ENCODE measurements at places on chromosomes 5 and 9. TPM values are rescaled to one million over a fixed set of nuclear protein-coding genes. Genes with fewer than 3 reads are reported as not detected.

DNA sequence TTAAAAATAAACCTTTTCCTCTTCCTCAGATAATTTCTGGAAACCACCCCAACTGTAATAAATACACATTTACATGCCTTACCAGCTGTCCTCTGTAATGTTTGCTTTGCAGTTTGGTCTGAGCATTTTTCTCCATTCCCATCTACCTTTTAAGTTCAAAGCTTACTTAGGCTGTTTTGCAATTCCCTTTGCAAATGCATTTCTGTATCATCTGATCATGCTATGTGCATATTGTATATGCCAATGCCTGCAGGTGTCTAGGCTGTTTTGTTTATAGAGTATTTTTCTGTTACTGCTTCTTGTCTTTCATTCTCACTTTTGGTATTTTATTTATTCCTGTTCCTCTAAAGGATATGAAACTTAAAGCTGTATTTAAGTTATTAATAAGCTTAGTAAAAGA is 86.3 kb downstream of the SLC44A1 start:
- DNase-seq, result no peak

DNA sequence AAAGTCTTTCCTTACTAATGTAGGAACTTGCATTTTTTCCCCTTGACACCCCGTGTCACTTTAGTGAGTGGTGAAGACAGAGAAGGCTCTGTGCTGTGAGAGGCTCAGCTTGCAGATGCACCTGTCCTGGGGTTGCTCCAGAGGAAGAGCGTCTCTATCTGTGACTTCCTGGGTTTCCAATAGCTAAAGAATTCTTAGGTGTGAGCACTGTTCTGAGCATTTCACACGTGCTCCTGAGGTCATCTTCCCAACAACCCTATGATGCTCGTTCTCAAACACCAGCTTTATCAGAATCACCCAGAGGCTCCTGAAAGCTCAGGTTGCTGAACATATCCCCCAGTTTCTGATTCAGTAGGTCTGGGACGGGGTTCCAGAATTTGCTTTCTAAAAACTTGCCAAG is 6.4 kb upstream of the CTSV start:
- no peak for DNase-seq

DNA sequence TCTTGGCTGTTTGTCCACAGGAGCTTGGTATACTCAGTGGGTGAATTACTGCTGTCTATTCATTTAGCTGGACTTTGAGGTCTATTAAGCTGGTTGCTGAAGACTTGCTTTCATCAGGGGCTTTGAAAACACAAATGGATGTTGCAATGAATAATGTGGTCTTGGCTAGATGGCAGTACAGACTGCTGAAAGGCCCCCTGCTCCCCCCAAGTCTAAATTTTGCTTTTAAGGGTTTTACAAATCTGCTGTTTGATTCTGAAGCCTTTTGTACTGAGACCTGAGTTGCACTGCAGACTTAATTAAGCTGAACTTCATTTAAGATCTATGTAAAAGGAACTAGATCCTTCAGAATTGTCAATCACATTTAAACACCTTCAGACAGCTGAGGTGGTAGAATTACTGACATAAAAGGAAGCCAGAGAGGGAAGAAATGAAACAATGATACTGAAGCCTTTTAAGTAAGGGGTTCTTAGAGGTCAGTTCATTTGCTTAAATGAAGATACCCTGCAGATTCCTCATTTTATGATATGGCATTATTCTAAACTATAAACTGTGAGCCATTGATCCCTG is 37.3 kb downstream of the KCTD16 start:
- no peak for DNase-seq

DNA sequence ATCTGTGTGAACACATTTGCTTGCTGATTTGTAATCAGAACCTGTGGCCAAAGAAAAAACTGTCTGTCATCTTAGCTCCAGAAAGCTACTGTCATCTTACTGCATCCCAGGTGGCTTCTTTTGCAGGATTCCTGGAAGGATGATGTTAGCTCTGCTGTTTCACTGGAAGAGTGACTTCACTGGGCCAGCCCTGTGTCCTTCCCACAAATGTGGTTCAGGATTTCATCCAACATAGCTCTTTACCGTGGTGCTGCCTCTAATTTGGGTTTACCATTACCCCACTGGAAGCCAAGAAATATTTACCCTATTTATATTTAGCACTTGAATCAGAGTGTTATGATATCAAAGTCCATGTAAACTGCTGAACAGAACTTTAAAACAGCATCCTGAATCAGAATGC is 501.0 kb downstream of the GADD45G start:
- no peak for DNase-seq

DNA sequence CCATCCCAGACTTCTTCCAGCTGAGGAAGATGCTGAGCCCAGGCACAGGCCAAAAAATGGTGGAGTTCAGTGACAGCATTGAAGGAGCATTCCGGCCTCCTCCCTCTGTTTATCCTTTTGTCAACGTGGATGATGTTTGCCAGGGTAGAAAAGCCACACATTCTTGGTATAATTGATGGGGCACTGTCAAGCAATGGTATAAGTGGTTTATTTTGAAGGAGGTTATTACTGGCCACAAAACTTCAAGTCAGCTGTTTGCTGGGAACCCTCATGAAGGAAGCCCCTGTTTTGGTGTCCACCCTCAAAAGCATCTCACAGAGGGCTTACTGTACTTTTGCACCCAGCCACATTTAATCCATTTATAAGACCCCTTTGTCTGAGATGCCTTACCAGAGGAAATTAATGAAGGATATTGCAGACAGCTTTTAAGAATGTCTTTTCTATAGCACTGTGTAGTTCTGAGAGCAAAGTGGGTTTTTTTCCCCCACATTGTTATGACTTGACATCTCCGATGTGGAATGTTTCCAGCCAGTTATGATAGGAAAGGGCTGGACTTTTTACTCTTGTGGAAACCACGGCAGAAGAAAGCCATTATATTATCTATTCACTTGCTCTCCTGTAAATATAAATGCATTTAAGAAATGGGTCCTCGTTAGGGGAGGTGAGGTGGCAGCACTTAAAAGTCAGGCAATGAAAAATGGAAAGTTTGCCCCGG is 95.5 kb upstream of the SPATA31D4 start:
- DNase-seq, result no peak

GRCh38 chr5:1094670-1095190 is 17.1 kb downstream of the SLC12A7 start:
- DNase-seq, result no peak

GRCh38 chr5:133992429-133993155 is 12.2 kb downstream of the VDAC1 start:
- DNase-seq, result no peak

DNA sequence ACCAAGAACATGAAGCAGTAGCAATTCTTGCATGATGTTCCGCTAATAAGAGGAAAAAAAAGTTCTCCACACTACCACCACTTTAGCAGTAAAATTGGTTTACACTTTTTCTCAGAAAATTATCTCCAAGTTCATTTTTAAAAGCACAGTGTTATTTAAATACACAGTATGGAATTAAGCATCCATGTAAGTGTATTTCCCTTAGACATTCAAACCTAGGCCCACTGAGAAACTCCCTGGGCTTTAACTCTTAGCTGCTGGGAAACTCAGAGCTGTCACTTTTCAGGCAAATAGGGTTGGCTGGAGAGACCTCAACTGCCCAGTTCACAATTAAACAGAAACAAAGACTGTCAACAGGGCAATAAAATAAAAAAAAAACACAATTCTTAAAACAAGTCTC is 2.7 kb downstream of the GNAQ start:
- DNase-seq, result no peak

- no peak for DNase-seq
Measured at GRCh38 chr9:110825950-110826349, 157.4 kb downstream of the MUSK start.

DNA sequence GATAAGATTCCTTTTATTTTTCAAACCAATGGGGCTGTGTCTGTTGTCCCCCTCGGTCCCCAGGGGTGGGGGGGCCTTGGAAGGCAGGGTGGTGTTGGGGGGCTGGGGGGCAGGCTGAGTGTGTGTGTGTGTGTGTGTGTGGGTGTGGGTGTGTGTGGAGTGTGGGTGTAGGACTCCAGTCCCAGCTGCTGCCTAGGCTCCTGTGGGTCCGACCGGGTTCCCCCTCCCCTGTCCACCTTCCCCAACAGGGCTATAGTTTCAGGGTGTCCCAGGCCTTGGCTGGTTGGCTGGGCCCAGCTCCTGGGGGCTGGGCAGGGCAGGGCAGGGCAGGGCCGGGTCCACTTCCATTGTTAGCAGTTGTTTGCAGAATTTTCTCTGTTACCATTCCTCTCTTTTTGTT is 2.1 kb upstream of the NFX1 start:
- DNase-seq, result no peak

DNA sequence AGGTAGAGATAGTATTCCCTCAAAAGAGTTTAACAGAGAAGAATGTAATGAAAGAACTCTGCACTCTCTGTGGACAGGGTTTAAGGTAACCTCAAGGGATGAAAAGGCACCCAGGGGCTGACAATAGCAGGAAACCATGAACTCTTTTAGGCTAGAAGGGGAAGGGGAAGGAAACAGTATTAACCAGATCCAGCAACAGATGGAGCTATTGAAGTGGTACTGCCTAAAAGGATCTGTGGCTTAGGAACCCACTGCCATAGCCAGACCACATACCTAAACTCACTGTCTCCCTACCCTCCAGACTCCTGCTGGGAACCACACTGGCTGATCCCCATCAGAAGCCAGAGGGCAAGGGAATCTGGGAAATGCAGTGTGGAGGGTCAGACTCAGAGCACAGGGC is 35.5 kb downstream of the PLGRKT start:
- no peak for DNase-seq

DNA sequence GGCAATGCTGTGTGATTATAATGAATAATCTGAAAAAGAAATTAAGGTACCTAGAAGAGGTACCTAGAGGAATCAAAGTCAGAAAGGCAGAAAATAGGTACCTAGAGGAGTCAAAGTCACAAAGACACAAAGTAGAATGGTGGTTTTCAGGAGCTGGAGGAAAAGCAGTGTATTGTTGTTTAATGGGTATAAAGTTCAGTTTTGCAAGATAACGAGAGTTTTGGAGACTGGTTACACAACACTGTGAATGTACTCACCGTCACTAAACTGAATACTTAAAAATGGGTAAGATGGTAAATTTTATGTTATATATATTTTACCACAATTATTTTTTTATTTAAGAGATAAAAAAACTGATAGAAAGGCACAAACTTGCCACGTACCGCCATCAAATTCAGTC is 57.0 kb downstream of the FBXL17 start:
- no peak for DNase-seq

GRCh38 chr9:121267689-121268597 is at the start of gene GSN:
TSS of gene GSN (plus strand) at chr9:121268162. CDS start at chr9:121301972, 33,810 bp downstream.
- peak; percentile 87 for DNase-seq

DNA sequence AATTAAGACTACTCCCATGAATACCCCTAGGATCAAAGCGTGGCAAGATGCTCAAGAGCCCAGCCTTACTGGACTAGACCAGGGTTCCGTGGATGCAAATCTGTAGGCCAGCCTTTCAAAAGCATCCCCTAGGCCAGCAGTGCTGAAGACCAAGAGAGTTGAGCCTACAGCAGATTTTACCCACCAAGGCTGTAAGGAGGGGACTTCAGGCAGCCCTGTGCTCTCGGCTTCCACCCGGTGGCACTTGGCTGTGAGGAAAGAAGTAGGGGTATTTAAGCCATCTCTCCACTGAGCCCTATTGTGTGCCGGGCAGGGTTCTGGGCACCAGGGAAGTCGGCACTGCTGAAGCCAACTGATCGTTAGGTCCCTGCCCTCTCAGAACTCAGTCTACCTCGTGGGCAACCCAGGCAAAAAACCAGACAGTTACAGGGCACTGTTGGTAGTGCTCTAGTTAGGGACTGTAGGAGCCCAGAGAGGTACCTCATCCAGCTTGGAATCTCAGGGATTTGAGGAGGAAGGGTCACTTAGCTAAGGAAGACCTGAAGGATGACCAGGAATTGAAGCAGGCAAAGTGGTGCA is 25.5 kb downstream of the TCF7 start:
- no peak for DNase-seq

- DNase-seq, result no peak
Measured at GRCh38 chr5:103211576-103212561, 46.7 kb upstream of the MACIR start.

- no peak for DNase-seq
Measured at GRCh38 chr5:148831590-148832565, 5.5 kb downstream of the ADRB2 start.

DNA sequence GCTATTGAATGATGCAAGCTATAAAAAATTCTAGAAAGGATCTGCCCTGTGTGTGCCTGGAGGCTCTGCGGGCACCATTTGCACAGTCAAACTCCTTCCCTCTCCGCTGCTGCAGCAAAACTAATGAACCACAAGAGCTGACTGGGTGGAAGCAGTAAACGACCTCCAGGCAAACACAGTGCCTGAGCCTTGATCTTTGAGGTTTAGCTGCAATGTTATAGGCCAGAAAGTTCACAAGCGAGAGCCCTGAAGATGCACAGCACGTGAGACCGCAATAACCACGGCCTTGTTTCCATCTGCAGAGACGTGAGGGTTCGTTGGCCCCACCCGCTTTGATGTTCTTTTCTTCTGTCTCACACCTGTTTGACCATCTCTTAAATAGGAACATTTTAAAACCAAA is 69.2 kb upstream of the S1PR3 start:
- DNase-seq, result no peak

DNA sequence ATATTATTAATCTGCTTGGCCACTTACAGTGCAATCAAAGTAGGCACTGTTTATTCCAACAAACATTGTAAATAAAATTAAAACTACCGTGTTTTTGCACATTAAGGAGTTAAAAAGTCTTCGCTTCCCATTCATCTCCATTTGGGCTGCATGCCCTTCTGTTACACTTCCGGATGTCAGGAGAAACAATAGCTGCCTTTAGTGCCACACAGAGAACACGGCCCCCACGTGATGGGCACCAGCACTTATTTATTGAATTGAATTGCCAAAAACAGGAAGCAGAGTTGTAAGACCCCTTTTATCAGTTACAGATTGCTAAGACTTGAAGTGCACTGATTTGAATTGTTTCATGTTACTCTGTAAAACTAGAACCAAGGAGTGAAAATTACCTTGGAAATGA is 80.4 kb downstream of the LHFPL2 start:
- no peak for DNase-seq

DNA sequence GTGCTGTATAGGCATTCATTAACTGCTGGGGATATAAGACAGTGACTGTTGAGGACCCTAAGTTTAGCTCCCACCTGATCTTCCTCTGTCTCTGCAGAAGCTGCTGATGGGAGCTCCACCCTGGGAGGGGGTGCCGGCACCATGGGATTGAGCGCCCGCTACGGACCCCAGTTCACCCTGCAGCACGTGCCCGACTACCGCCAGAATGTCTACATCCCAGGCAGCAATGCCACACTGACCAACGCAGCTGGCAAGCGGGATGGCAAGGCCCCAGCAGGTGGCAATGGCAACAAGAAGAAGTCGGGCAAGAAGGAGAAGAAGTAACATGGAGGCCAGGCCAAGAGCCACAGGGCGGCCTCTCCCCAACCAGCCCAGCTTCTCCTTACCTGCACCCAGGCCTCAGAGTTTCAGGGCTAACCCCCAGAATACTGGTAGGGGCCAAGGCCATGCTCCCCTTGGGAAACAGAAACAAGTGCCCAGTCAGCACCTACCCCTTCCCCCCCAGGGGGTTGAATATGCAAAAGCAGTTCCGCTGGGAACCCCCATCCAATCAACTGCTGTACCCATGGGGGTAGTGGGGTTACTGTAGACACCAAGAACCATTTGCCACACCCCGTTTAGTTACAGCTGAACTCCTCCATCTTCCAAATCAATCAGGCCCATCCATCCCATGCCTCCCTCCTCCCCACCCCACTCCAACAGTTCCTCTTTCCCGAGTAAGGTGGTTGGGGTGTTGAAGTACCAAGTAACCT is 22.1 kb downstream of the PCDHGC5 start:
- no peak for DNase-seq

The ENTPD2 gene
- 0.62 TPM for total RNA-seq

The UNC5A gene
- 0.21 TPM for total RNA-seq

The DPYSL3 gene
- total RNA-seq, result 45.7 TPM

All from lower lobe of right lung (tissue), 2 donors.